ENCODE measurements at places on chromosomes 12 and 14. TPM values are rescaled to one million over a fixed set of nuclear protein-coding genes. Genes with fewer than 3 reads are reported as not detected.

GRCh38 chr12:71694099-71694820 is 8.4 kb downstream of the TMEM19 start:
- peak overlapping the region; percentile 66 for H3K27ac ChIP-seq
- no peak overlapping the region for H3K4me3 ChIP-seq
- H3K4me1 ChIP-seq, result no peaks in the 10 kb centered on the region
- H3K36me3 ChIP-seq, result peaks cover 19% of the 10 kb centered on the region
- no peaks in the 10 kb centered on the region for H3K27me3 ChIP-seq

Gene CLEC2A
- not detected for total RNA-seq

Gene KLRC3
- not detected for total RNA-seq

Gene RND1
- total RNA-seq, result not detected

- H3K27ac ChIP-seq, result no peak overlapping the region
- H3K4me3 ChIP-seq, result no peak overlapping the region
- DNase-seq, result no peak
- no peaks in the 10 kb centered on the region for H3K27me3 ChIP-seq
- H3K4me1 ChIP-seq, result no peaks in the 10 kb centered on the region
These were observed 11.4 kb downstream of the PRORP start for GRCh38 chr14:35133542-35134328.

DNA sequence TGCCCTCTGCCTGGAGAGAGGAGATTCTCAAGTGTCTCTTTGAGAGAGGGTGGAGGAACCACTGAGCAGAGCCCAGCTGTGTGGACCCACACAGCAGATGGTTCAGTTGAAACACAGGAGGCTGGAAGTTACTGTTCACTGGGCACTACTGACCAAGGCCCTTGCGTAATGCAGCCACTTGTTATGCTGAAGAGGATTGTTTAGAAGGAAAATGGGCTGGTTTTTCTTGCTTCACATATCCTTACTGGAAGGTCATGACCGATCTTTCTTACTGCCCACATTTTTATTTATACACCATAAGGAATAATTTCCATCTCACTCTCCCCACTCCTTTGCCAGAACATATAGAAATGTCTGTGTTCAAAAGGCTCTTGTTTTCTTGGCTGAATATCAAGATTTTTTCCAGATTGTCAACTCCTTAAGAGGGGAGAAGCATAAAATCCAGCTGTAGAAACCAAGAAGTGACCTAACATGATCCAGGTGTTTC is 375.1 kb upstream of the DDHD1 start:
- no peak for DNase-seq
- no peak overlapping the region for H3K4me3 ChIP-seq
- no peaks in the 10 kb centered on the region for H3K27me3 ChIP-seq
- no peak overlapping the region for H3K27ac ChIP-seq
- no peaks in the 10 kb centered on the region for H3K36me3 ChIP-seq
- no peaks in the 10 kb centered on the region for H3K4me1 ChIP-seq

GRCh38 chr12:66111605-66112004 is 18.9 kb downstream of the LLPH start:
- no peaks in the 10 kb centered on the region for H3K36me3 ChIP-seq
- no peak for DNase-seq
- H3K4me1 ChIP-seq, result no peaks in the 10 kb centered on the region
- no peaks in the 10 kb centered on the region for H3K27me3 ChIP-seq
- no peak overlapping the region for H3K4me3 ChIP-seq

- no peak for DNase-seq
- no peaks in the 10 kb centered on the region for H3K4me1 ChIP-seq
- peak overlapping the region; percentile 32 for H3K4me3 ChIP-seq
- H3K36me3 ChIP-seq, result no peaks in the 10 kb centered on the region
- peaks cover 11% of the 10 kb centered on the region for H3K27me3 ChIP-seq
These were observed 10.5 kb downstream of the ARHGEF25 start for GRCh38 chr12:57621497-57622292.

All from right atrium auricular region (tissue), 2 donors.